ENCODE measurements at places on chromosomes 1 and 21.

GRCh38 chr21:40164905-40165772 is 297.9 kb downstream of the PCP4 start:
- no peak for DNase-seq

DNA sequence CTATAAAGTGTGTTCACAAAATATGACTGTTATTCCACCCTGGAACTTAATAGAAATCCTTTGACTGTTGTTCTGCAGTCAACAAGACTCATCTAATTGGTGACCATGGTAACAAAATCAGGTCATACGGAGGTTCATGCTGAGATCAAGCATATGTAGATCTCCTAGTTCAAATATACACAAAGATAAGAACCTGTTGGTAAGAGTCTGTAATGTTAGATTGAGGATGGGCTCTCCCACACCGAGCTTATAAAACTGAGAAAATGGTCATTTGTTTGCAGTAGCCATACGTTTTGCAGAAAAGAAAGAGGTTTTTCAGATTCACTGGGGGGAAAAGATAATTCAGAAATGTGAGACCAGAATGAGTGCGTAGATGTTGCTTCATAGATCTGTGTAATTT is 468.1 kb downstream of the RPS6KC1 start:
- DNase-seq: peak; percentile 73

DNA sequence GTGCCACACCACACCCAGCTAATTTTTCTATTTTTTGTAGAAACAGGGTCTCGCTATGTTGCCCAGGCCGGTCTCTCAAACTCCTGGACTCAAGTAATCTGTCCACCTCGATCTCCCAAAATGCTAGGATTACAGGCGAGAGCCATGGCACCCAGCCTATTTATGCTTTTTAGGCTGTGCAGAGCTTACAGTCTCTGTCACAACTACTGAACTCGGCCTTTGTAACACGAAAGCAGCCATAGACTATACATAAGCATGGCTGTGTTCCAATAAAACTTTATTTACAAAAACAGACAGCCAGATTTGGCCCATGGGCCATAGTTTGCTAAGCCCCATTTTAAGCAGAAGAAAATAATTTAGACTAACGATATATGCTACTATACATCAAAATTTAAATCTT is 54.4 kb downstream of the NID1 start:
- no peak for DNase-seq

DNA sequence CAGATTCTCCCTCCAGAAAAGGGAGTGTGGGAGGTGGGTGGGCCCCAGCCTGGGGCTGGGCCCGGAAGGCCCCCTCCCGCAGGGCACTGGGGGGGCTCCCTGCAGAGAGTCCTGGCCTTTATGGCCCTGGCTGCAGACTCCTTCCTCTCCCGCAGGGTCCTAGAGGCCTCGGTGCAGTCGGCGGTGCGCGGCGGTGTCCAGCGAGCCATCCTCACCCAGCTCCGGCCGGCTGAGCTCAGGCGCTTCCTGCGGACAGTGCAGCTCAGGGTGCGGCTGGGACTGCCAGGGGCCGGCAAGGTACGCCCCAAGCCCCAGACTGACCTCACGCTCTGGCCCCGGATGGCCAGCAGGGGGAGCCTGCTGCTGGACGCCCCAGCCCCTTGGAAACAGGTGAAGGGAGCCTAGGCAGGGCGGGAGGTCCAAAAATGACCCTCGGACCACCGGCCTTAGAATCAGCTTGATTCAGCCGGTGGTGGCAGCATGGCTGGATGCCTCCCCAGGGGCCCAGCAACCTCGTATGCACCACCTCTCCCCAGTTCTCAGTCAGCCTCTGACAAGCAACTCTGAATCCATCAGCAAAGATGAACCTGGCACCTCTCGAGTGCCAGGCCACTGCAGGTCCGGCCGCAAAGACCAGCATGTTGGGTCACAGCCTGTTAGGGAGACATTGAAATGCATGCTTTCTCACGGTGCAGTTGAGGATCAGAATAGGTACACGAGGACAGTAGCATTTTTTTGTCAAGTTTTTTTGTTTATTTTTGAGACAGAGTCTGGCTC is 20.6 kb downstream of the MTHFR start:
- peak; percentile 9 for DNase-seq

- DNase-seq: no peak
Measured at GRCh38 chr1:84000196-84000885, 1.4 kb upstream of the TTLL7 start.

DNA sequence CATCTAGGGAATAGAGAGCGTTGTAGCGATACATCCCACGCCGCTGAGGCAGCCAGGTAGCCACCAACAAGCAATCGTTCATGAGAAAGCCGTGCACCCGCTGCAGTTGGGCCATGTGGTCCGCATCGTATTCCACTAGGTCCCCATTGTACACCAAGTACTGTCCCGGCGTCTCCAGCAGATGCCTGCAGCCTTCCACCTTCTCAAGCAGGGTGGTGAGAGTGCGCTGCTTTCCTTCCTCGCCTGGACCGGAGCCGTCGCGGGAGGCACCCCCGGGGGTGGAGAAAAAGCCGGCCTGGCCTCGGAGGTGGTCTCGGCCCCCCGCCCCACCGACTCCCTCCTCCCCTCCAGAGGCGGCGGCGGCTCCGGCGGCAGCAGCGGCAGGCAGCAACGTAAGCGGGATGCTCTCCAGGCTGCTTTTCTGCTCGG is 595 bp downstream of the EXOC8 start:
- no peak for DNase-seq

DNA sequence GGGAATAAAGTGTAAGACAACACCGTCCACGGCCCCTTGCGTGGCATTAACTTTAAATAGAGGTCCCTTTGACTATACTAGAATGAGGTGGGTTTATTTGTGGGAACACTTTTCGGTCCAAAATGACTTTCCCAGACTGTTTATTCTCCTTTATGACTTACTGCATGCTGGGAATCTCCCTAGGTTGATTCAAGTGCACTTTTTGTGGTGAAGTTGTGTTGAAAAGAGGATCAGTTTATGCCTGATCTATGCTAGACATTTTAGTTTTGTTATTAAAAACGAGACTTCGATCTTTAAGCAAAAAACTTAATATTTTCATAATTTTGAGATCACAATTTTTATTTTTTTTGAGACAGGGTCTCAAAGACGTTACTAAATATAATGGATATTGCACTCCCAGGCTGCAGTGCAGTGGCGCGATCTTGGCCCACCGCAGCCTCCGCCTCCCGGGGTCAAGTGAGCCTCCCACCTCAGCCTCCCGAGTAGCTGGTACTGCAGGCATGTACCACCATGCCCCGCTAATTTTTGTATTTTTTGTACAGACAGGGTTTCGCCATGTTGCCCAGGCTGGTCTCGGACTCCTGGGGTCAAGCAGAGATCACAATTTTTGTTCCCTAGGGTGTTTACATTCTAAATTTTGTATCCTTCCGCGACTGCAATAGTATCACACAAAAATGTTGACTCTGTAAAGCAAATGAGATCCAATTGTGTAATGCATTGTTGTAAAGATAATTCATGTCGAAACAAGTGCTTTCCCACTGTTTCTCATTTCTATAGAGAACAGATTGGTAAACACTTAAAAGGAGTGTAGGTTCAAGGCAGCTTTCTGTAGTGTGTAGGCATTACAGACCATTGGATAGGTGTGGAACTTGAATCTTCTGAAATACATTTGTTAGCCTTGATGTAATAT is 1.6 kb downstream of the CDC42 start:
- DNase-seq: no peak

DNA sequence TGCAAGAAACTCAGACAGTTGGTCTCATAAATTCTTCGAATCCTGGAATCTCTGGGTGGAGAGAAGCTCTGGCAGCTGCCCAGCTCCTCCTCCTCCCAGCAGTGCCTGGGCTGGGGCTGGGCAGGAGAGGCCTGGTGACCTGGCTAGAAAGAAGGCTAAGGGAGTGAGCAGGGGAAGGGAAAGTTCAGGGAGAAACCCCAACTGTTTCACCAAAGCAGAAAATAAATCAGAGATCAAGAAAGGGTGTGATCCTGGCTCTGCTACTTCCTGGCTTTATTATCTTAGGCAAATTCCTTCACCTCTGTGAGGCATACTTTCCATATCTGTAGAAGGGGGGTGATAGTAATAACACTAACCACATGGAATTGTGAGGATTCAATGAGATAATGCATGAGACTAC is 8.8 kb upstream of the COL16A1 start:
- no peak for DNase-seq

DNA sequence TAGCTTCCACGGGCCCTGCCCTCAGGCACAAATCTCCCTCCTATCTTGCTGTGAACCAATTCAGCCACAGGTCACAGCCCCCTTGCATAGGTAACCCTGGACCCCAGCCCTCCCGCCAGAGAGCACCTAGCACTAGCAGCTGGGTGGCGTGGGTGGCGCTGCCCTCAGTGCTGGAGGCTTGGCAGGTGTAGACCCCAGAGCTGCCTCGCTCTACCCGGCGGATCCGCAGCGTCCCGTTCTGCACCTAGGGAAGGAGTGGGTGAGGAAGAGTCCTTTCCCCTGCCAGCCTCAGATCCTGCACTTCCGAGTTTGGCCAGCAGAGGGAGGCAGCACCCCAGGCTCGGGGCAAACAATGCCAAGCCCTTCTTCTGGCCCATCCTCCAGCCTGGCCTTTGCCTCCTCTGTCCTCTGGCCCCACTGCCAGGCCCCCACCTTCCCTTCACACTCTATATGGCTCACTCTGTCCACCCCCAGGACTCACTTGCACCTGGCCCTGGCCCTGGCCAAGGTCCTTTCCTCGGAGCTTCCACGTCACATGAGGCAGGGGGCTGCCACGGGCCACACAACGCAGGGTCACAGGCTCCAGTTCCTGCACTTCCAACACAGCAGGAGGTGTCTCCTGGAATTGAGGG is 9.0 kb downstream of the IGSF9 start:
- DNase-seq: peak; percentile 19

- DNase-seq: no peak
Measured at GRCh38 chr1:187566354-187566753, 737.6 kb downstream of the PLA2G4A start.

DNA sequence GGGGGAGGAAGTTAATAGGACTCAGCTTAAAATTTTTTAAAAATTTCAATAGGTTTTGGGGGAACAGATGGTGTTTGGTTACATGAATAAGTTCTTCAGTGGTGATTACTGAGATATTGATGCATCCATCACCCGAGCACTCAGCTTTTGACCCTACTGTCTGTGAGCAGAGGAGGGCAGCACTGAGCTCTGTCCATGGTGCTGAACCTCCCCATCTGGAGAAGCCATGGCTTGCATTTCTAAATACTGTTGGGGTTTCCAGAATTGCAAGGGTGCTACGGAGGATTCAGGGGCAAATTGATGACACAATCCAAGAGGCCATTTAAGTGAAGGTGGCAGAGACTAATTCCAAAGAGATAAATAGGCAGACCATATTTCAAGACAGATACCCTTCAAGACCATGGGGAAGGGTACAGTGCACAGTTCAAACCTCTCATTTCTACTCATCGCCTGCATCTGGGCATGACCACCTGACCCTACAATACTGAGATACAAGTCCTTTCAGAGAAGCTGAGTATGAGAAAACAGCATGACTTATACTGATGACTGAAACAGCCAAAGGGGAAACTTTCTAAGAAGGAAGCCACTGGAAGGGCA is 17.2 kb downstream of the SYT2 start:
- DNase-seq: no peak

- no peak for DNase-seq
Measured at GRCh38 chr1:230503726-230504125, 77.6 kb upstream of the PGBD5 start.

GRCh38 chr1:207298636-207299398 is 22.7 kb upstream of the CD55 start:
- DNase-seq: no peak

DNA sequence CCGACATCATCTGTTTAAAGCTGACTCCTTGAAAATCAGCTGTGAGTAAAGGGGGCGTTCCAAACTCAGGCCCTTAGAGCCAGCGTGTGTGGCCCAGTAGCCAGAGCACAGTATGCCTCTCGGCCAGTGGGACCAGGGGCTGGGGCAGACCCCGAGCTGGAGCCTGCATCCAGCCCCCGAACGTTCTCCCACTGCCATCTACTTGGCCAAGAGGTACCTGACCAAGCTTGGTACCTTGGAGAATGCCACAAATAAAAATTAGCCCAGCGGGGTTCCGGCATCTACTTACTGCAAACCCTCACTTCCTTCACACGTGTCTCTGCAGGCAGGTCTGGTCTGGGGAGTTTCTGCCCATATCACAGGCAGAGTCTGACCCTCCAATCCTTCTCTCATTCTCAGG is 56.7 kb upstream of the COL6A2 start:
- no peak for DNase-seq

DNA sequence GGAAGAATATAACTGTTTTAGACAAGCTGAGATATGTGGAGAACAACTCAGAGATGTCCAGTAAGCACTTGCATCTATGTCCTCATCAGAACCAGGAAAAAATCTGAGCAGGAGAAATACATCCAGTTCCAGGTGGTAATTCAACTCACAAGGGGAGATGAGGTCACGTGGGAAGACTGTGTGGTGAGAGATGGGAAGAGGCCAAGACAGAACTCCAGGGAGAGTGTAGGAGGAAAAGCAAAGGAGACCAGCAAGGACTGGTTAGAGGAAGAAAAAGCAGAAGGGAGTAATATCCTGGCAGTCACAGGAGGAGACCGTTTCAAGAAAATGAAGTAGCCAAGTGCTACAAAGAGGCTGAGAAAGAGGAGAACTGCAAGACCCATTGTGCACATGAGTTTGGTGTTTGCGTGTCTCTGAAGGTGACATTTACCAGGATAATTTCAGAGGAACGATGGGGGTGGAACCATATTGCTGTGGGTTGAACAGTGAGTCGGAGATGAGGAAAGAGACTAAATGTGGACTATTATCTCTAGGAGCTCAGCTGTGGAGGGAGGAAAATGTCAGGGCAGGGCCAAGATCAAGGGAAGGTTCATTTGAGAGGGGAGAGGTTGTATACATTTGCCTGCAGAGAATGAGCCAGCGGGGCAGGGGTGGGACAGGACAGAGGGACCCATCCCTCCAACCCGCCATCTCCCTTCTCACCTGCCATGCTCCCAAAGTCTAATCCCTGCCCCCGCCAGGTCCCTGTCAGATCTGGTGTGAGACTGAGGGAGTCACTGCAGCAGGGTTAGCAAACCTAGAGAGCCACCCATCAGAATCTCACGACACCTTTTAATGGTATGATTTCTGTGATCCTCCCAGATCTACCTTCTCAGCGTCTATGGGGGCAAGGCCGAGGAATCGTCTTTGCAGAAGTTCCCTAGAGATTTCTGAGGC is 24.9 kb downstream of the SUSD4 start:
- no peak for DNase-seq

GRCh38 chr1:191240925-191241324 is 763.3 kb upstream of the BRINP3 start:
- no peak for DNase-seq

- DNase-seq: no peak
Measured at GRCh38 chr1:61638911-61639605, 85.9 kb downstream of the TM2D1 start.

All from NCI-H1930 (cell line).